ENCODE measurements at places on chromosomes 6 and 20.

GRCh38 chr6:166029506-166029905, 138.1 kb downstream of the TBXT start:
- no peak for DNase-seq

- no peak for DNase-seq
Observed at GRCh38 chr6:75287424-75287823, 2.8 kb upstream of the TMEM30A start.

DNA sequence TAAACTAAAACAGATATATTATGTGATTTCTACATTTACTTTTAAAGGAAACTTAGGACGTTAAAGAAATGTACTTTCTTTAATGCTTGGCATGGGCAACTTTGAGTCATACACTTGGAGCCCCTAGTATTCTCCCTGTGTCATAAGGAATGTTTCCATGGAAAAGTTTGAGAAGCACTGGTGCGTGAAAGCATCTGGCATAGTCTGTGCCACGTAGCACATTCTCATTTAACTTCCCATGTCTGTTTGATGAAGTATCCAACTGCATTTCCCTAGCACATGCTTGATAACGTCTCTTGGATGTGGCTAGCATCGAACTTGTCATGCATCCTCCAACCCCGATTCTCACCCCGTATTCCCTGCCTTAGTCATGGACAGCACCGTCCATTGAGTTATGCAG, 172.0 kb downstream of the TBC1D7 start:
- no peak for DNase-seq

- DNase-seq = no peak
Observed at GRCh38 chr20:38290829-38291814, 12.8 kb upstream of the BPI start.

- DNase-seq = no peak
Observed at GRCh38 chr6:14885498-14885897, 360.4 kb upstream of the JARID2 start.

GRCh38 chr6:166626177-166627032, 646 bp downstream of the RPS6KA2 start:
- peak; percentile 50 for DNase-seq

DNA sequence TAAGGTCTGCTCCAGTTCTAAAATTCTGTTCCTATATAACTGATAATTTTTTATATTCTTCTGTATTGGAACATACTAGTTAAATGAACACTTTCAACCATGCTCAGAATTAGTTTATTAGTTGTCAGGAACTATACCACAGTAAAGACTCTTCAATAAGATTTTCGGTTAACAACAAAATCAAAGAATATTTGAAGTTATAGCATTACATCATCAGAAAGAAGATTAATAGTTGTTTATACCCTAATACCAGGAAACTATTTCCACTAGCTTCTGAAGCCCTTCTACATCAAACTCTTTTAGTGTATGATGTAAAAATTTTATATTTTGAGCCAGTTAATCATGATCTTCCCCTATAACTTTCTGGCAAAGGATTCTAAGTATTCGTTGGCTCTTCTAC, 6.6 kb downstream of the CALHM4 start:
- no peak for DNase-seq

GRCh38 chr6:37897818-37898515, 78.4 kb downstream of the ZFAND3 start:
- DNase-seq = no peak

GRCh38 chr20:44118185-44119033, 68.6 kb downstream of the JPH2 start:
- DNase-seq = no peak

DNA sequence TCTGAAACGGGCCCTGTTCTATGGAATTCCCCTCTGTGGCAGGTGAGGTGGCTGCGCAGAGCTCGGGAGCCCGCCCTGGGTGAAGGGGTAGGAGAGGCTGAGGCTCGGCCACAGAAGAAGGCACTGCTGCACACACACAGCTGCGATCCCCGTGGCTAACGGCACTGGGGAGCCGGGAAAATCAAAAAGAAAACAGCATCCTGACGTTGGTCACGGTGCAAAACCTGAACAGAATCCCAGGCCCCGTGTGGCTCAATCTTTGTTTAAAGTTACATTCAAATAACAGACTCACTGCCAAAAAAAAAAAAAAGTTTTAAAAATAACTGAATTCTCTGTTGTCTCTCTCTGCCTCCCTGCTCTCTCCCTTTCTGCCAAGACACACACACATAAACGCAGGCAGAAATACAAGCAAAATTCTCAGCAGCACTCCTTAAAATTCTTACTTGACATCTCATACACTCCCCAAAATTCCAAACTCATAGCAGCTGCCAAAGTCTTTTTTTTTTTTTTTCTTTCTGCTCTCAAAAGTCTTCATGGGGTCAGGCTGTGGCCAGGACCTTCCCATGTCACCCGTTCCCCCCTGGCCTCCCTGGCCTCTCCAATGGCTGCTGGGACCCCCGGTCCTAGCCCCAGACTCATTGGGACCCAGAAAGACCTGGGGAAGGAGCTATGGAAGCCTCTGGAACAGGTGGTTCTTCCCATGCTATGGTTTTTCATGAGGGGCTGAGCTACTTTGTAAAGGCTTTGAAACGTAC, 248.8 kb downstream of the TTLL2 start:
- no peak for DNase-seq

GRCh38 chr6:108916026-108916686, 67.9 kb downstream of the ARMC2 start:
- no peak for DNase-seq

- peak; percentile 14 for DNase-seq
Observed at GRCh38 chr6:44593539-44593944, 206.0 kb downstream of the CDC5L start.

Measured in NCI-H510A (cell line).